ENCODE measurements at places on chromosomes 7 and 10.

- H3K4me3 ChIP-seq: no peak overlapping the region
- H3K27ac ChIP-seq: no peak overlapping the region
- no peaks in the 10 kb centered on the region for H3K27me3 ChIP-seq
- no peak for DNase-seq
- no peaks in the 10 kb centered on the region for H3K36me3 ChIP-seq
Measured at GRCh38 chr10:49257154-49257553, 41.8 kb upstream of the C10orf71 start.

- no peak overlapping the region for H3K4me3 ChIP-seq
- no peak overlapping the region for H3K27ac ChIP-seq
- no peaks in the 10 kb centered on the region for H3K4me1 ChIP-seq
- no peaks in the 10 kb centered on the region for H3K27me3 ChIP-seq
Measured at GRCh38 chr10:132459301-132460003, 62.5 kb downstream of the PWWP2B start.

DNA sequence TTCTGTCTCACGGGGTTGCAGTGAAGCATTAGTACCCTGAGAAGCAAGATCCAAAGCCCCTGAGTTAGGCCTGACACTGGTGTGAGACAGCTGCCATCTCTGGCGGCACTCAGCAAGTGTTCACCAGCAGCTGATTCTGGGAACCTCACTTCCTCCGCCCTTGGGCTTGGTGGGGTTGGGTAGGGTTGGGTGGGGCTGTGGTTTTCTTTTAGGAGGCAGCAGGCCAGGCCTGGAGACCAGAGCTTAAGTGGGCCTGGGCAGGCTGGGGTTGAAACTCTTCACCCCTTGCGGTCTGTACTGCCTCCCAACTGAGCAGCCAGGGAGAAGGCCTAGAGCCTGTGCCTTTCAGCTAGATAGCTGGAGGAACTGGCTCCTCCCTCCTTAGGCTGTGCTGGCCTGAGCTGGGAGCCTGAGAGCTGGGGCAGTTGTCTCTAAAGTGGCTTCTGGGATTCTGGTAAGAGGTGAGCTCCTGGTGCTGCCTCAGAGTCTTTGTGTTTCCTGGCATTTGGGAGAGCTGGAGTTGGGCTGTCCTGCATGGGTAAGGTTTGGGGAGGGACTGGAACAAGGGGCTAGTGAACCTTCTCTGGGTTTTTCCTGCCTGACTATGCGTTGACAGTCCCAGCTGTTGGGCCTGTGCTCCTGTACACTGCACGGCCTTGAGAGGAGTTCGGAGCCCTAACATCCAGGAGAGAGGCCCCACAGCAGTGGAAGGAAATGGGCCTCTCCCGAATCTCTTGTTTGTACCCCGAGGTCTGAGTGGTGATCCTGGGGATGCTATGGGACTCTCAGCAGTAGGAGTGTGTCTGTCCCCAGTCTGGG, 5.1 kb downstream of the TSPAN14 start:
- H3K4me1 ChIP-seq: peaks cover 75% of the 10 kb centered on the region
- no peaks in the 10 kb centered on the region for H3K27me3 ChIP-seq
- peaks cover 11% of the 10 kb centered on the region for H3K36me3 ChIP-seq
- H3K4me3 ChIP-seq: peak overlapping the region; percentile 7
- peak; percentile 82 for DNase-seq
- peak overlapping the region; percentile 100 for H3K27ac ChIP-seq

- no peaks in the 10 kb centered on the region for H3K4me1 ChIP-seq
- no peaks in the 10 kb centered on the region for H3K27me3 ChIP-seq
- H3K36me3 ChIP-seq: no peaks in the 10 kb centered on the region
- no peak overlapping the region for H3K27ac ChIP-seq
Measured at GRCh38 chr7:149188213-149188612, 7.1 kb upstream of the ZNF282 start.

DNA sequence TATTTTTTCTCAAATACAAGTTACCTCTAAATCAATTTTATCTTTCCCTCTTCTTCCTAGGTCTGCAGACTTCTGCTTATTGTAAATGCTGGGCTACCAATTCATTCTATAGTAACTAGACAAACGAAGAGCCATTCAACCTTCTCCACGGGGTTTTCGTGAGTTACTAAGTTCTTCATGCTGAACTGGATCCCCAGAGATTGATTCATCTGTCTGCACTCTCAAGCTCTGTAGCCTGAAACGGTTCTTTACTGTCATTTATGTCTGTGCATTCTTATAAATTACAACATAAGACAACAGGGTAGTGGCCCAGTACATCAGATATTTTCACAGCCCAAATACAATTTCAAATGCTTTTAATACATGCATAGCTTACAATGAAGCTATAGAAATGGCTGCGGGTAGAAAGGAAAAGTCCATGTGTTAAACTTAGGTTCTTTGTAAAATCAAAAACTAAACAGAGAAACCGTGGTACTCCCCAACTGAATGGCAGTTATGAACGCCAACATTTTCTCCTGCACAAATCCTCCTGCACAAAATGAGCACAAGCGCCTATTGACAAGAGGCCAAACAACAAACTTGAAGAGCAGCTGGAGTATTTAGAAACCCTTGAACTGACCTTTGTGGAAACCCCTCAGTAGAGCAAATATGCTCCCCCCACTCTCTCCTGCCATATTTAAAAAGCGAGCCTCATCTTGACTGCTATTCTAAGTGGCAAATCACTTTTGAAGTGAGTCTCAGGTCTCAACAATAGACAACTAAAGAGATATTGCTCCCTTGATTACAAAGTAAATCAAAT, 20.7 kb downstream of the LAMB1 start:
- no peaks in the 10 kb centered on the region for H3K27me3 ChIP-seq
- H3K36me3 ChIP-seq: peaks cover 100% of the 10 kb centered on the region
- DNase-seq: no peak
- no peak overlapping the region for H3K4me3 ChIP-seq
- no peak overlapping the region for H3K27ac ChIP-seq
- no peaks in the 10 kb centered on the region for H3K4me1 ChIP-seq

DNA sequence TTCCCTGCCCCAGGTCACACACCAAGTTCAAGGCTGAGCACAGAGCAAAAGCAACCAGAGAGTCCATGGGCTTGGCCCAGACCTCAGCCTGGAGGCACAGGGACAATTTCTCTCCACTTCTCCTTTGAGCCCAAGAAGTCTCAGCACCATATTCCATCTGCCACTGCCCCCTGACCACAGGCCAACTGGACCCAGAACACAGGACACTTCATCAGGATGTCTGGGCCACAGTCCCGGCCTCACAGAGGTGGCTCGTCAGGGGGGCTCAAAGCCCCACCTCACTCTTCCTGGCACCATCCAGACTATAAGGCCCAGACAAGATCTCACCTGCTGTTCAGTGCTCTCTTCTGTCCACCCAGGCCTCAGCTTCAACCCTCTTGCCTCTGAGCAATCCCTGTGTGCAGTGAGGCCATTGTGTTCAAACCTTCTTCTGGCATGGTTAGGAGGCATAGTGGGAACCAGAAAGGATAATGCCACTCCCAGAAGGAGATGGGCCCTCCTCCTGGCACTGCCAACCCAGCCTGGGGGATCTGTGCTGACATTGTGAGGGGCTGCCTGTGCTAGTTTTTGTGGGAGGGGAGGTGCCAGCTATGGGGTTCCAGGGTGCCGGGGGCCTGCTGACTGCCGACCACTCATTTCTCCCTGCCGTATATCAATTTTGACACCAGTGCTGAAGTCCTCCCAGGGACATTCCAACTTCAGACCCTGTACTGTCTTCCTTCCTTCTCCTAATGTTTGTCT, 49.7 kb upstream of the ANTXRL start:
- no peak overlapping the region for H3K4me3 ChIP-seq
- no peak for DNase-seq
- no peaks in the 10 kb centered on the region for H3K4me1 ChIP-seq
- H3K36me3 ChIP-seq: no peaks in the 10 kb centered on the region

DNA sequence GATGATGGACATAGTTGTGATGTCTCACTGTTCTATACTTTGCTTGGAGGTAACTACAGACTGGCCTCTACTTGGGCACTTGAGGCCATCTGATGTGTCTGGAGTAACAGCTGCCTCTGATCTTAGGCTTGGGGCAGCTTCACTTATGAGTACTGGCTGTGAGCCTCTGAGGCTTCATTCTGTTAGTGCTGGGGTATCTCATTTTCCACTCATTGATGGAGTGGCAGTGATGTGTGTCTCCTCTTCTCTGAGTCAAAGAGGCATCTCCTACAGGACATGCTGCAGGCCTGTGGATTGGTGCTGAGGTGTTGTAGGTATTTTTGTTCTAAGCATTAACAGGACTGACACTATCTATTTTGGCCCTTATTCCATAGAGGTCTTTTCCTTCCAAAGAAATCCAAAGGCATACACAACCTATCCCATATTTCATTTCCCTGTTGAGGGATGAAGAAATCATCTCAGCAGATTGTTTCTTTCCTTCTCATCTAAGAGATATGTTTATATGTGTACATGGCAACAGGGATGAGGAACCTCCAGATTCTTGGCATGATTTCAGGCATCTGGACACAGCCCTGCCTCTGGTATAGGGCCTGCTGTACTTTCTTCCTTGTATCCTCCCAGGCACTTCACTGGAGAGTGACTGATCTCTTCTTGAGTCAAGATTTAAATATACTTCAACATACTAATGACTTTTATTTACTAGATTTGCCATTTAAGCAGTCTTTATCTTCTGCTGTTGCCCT, 65.7 kb upstream of the NOBOX start:
- no peak for DNase-seq
- no peaks in the 10 kb centered on the region for H3K4me1 ChIP-seq

GRCh38 chr7:136492366-136492765, 376.1 kb upstream of the CHRM2 start:
- H3K27ac ChIP-seq: no peak overlapping the region
- no peak for DNase-seq
- no peaks in the 10 kb centered on the region for H3K36me3 ChIP-seq
- no peak overlapping the region for H3K4me3 ChIP-seq
- no peaks in the 10 kb centered on the region for H3K4me1 ChIP-seq
- no peaks in the 10 kb centered on the region for H3K27me3 ChIP-seq

DNA sequence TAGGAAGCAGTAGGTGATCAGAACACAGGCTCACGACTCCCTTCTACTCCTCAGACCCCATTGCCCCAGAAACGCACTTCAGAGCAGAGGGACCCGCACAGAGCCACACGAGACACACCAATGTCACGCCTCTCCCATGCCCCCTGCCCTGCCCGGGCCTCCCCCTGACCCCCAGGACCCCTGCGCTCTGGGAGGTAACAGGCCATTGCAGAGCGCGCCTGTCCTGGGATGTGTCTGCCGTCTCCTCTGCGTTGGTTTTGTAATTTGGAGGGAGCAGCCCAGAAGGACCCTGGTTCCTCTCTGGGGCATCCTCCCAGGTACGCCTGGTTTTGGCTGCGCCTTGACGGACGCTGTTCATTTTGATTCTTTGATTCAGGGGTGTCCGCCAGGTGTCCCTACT, 85.4 kb downstream of the UNCX start:
- H3K36me3 ChIP-seq: no peaks in the 10 kb centered on the region
- no peak overlapping the region for H3K4me3 ChIP-seq
- no peak overlapping the region for H3K27ac ChIP-seq
- no peaks in the 10 kb centered on the region for H3K4me1 ChIP-seq
- peaks cover 5% of the 10 kb centered on the region for H3K27me3 ChIP-seq

- H3K27me3 ChIP-seq: no peaks in the 10 kb centered on the region
- no peaks in the 10 kb centered on the region for H3K36me3 ChIP-seq
- no peak for DNase-seq
- no peak overlapping the region for H3K27ac ChIP-seq
- H3K4me3 ChIP-seq: no peak overlapping the region
Measured at GRCh38 chr7:25780904-25781303, 371.1 kb upstream of the NFE2L3 start.

GRCh38 chr10:6102128-6102527, 13.3 kb downstream of the RBM17 start:
- H3K4me1 ChIP-seq: no peaks in the 10 kb centered on the region
- no peak overlapping the region for H3K27ac ChIP-seq
- H3K4me3 ChIP-seq: no peak overlapping the region
- DNase-seq: no peak

DNA sequence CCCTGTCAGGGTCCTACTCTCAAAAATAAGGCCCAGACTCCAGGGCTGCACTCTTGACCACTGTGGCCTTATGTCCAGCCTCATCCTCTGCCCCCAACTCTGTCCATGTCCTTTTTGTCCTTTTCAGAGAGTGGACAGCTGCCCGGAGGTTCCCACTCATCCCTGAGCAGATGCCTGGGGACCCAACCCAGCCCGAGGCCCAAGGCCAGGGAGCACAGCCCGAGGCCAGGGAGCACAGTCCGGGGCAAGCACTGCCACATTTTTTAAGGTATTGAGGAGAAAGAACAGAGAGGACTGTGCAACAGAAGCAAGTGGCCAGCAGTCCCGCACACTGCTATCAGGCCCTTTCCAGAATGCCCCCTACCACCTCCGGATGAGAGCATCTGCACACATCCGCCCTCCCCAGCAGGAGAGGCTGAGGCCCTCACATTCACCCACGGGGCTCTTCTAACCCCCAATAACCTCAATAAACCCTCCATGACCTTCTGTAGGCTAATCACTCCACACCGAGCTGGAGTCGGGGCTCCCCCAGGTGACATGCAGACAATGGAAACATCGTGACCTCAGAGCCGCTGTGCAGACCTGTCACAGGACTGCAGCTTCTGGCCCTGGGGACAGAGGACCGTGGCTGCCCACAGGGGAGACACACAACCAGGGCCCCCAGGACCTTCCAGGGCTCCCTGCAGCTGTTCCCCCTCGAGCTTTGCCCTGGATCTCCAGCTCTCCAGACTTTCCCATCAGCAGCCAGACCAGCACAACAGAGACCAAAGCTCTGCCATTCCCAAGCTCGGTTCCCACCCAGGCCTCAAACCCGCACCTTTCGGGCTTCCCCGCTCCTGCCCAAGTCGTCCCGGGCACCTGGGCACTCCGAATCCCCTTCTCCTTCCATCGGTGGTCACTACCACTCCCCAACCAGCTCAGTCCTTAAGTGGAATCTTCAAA, 51.4 kb downstream of the CAMK2B start:
- H3K27ac ChIP-seq: no peak overlapping the region
- no peak overlapping the region for H3K4me3 ChIP-seq
- no peak for DNase-seq
- H3K27me3 ChIP-seq: no peaks in the 10 kb centered on the region

DNA sequence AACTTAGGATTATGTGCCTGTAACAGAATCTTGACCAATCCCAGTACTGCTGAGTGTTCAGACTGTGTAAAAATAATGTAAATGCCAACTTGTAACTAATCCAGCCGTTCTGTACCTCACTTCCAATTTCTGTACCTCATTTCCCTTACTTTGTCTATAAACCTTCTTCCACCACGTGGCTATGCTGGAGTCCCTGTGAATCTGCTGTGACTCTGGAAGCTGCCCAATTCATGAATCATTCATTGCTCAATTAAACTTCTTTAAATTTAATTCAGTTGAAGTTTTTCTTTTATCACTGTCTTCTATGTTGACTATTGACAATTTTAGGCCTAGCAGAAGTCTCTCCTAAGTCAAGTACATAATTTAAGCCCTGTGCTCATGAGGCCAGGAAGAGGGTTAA, 215.3 kb upstream of the RHOBTB1 start:
- H3K27me3 ChIP-seq: no peaks in the 10 kb centered on the region
- H3K4me3 ChIP-seq: no peak overlapping the region
- no peaks in the 10 kb centered on the region for H3K4me1 ChIP-seq
- H3K36me3 ChIP-seq: no peaks in the 10 kb centered on the region
- DNase-seq: no peak

- H3K27me3 ChIP-seq: no peaks in the 10 kb centered on the region
- no peak for DNase-seq
- no peaks in the 10 kb centered on the region for H3K36me3 ChIP-seq
- H3K4me3 ChIP-seq: no peak overlapping the region
Measured at GRCh38 chr7:69845721-69846495, 247.6 kb downstream of the AUTS2 start.

GRCh38 chr10:75505840-75506506, 74.5 kb downstream of the LRMDA start:
- H3K36me3 ChIP-seq: no peaks in the 10 kb centered on the region
- no peak overlapping the region for H3K4me3 ChIP-seq
- peaks cover 13% of the 10 kb centered on the region for H3K4me1 ChIP-seq
- H3K27me3 ChIP-seq: no peaks in the 10 kb centered on the region
- DNase-seq: no peak
- no peak overlapping the region for H3K27ac ChIP-seq
